ENCODE measurements at places on chromosomes 1 and 21.

- no peak for DNase-seq
Measured at GRCh38 chr1:7642781-7643529, 128.1 kb upstream of the VAMP3 start.

DNA sequence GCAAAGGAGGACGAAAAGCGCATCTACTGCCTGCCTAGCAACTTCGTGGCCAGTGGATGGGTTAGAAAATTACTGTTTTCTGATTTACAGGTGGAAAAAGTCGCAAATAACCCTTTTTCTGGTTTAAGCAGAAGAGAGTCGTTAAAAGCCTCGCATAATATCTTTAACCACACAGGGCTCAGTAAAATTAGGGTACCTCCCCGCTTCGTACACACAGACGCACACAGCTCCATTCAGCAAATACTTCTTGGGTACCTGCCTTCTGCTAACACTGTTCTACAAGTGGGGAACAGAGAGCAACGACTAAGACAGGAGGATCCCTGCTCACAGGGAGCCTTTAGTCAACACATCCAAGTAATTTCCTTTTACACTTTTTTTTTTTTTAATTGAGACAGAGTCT lies 704 bp downstream of the ALG6 start:
- DNase-seq, result no peak

DNA sequence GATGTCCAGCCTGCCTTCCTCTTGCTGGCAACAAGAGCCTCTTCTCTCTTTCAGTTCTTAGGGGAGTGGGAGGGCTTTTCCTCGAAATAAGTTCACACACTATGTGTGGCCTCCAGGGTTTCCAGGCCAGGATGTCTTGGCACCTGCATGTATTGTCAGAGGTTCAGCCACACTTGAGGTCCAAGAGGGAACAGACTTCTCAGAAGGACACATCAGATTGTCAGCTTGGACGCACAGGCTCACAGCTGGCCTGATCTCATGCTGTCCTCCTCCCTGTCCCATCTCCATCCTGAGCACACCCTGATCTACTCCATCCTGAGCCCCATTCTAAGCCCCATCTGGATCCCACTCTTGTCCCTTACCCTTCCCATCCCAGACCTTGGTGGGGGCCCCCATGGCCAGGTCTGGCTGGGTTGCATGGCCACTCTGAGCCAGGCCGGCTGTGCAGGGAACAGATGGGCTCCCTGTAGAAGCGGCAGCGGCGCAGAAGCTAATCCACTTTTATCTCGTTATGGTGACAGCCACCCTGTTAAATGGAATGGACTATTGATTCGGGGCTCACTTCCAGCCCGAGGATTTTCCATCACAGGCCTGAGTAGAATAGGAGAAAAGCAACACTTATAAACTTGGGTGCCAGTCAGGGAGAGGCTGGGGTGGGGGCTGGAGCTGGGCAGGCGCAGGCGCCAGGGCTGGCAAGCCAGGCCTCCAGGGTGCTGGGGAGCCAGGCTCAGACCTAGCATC lies 85.1 kb upstream of the CSF3R start:
- DNase-seq, result no peak

DNA sequence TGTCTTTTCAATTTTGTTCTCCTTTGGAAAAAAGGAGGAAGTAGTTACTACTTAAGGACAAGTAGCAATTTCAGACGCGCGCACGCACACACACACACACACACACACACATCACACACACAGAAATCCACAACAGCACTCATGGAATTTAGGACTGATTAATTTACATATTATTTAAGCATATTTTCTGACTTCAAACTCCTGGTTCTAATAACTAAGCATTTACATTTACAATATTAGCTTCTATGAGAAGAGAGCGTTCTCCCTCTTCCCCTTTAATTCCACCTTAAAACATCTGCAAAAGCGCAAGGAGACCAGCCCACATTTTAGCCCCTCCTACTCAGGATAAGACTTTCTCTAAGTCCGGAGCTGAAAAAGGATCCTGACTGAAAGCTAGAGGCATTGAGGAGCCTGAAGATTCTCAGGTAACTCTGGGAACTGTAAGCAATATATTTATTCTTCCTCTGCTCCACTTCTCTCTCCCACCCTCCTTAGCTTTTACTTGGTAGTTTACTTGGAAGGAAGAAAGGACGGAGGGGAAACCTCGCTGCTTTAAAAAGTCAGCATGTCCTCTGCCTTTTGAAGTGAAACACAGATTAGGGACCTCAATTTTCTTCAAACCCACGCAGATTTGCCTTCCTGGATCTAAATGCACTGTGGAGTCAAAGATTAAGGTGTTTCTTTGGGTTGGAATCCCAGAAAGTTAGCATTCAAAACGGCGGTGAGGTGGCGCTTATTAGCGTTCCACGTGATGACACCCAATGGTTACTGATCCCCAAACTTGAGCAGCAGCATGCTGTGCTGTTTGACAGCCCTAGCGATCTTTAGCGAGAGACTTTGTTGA lies at the start of gene PLA2G4A:
Gene PLA2G4A (plus strand): TSS at position 339 of the 844 bp plus-strand sequence. CDS start 25,406 bp downstream, outside the sequence.
- DNase-seq, result no peak

- DNase-seq, result no peak
Measured at GRCh38 chr1:95369985-95370690, 136.1 kb downstream of the RWDD3 start.

- no peak for DNase-seq
Measured at GRCh38 chr1:32926562-32926961, 25.4 kb upstream of the TMEM54 start.

DNA sequence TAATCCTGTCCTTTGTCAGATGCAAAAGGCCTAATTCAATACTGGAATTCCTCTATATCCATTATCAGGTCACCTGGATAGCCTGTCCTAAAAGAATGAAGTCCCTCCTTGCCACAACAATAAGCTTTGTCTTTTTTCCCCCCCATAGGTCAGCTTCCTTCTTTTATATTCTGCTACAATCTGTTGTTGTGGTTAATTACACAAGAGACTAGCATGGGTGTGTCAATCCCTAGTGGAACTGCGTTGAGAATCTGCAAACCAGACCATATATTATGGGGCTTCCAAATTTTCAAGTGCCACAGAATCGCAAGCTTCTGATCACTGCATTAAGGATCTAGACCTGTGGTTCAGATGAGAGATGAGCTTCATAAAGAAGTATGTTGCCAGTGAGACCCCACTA lies 349.6 kb downstream of the SMYD3 start:
- no peak for DNase-seq

DNA sequence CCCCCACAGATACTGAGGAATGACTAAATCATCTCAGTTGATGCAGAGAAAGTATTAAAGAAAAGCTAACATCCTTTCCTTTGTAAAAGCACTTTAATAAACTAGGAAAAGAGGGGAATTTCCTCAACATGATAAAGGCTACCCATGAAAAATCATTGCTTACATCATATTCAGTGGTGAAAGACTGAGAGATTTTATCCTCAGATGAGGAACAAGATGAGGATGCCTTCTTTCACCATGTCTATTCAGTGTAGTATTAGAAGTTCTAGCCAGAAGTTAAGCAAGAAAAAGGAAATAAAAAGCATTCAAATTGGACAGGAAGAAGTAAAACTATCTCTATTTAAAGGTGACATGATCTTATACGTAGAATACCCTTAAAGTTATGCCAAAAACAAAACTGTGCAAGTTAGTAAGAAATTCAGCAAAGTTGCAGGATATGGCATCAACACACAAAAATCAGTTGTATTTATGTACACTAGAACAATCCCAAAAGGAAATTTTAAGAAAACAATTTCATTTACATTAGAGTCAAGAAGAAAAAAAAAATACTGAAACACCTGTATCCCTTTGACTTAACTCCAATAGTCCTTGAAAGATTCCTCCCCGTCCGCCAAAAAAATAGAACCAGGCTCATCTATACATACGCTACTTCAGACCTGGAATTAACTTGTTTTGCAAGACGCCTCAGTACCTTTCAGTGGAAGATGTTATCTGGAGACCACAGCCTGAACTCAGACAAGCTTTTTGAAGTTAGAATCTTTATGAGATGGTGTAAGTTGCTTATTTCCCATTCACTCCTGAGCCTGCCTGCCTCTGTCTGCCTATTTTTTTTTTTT lies 17.5 kb downstream of the ZMYM4 start:
- no peak for DNase-seq

DNA sequence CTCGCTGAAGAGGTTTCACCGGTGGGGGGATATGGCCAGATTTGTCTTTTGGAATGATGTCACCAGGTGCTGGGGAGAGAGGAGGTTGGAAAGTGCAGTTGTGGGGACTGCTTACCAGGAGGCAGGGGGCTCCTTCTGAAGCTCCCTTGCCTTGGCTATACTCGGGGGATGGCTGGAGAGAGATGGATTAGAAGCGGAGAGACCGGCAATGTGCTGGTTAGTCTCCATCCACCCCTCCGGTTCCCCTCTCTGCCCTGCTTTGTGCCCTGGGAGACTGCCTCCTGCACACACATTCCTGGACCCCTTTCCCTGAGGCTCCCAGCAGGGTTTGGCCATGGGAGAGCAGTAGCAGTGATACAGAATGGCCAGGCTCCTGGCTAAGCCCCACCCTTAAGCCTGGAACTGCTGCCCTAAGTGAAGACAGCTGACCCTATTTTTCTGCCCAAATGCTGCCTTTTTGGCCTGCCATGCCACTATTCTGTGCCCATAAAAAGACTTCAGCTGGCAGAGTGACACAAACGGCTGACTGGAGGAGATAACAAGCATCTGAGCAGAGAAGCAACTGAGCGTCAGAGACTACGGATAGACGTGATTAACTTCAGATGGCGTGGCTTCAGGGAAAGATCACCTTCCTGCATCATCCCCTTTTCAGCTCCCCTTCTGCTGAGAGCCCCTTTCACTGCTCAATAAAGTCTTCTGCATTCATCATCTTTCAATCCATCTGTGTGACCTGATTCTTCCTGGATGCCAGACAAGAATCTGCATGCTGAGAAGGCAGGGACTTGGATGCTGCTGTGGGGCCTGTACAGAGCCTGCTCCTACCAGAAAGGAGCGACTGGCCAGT lies 14.5 kb upstream of the VPS13D start:
- no peak for DNase-seq
